ENCODE measurements at places on chromosomes 11 and 22.

DNA sequence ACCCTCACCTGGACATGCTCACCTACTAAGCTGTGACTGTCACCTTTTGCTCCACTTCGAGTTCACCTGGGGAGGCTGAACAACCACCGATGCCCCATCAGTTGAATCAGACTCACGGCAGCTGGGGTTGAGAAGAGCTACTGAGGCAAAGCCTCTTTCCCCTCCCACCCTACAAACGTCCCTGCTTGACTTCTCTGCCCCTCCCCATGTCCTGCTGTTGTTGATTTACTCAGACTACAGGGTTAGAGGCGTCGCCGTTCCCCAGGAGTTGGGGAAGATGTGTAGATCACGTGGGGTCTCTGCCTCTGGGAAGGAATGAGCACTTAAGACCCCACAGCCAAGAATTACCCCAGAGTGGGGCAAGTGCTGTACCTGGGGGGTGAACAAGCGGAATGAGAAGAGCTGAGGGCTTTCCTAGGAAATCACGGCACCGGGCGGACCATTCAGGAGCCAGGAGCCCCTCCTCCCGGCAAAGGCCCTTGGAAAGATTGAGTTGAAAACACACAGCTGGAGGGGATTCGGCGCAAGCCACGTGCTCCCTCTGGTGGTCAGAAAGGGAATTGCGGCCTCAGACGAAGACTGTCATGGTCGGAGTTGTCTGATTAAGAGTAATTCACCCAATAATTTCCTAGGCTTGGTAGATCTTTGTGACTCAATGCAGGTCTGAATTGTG, 7.0 kb downstream of the FXYD2 start:
- peak; percentile 74 for DNase-seq

DNA sequence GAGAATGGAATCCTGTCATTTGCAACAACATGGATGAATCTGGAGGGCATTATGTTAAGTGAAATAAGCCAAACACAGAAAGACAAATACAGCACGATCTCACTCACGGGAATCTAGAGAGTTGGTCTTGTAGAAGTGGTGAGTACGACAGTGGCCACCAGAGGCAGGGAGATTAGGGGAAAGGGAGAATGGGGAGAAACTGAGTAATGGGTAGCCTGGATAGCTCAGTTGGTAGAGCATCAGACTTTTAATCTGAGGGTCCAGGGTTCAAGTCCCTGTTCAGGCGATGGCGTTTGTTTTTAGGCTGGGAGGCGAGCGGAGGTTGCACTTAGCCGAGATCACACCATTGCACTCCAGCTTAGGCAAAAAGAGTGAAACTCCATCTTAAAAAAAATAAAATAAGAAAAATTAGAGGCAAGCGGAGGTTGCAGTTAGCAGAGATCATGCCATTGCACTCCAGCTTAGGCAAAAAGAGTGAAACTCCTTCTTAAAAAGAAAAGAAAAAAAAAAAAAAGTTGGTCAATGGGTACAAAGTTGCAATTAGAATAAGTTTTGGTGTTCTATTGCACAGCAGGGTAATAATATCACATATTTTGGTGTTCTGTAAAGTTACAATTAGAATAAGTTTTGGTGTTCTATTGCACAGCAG, 95.7 kb upstream of the UBASH3B start:
- DNase-seq: no peak

- no peak for DNase-seq
Measured at GRCh38 chr11:122344215-122344614, 228.2 kb upstream of the BLID start.

- DNase-seq: no peak
Measured at GRCh38 chr22:18022876-18023275, 1.5 kb downstream of the MICAL3 start.

- DNase-seq: no peak
Measured at GRCh38 chr22:38455530-38456271, 702 bp upstream of the KCNJ4 start.

- DNase-seq: no peak
Measured at GRCh38 chr22:29811377-29811776, 26.7 kb downstream of the ASCC2 start.

DNA sequence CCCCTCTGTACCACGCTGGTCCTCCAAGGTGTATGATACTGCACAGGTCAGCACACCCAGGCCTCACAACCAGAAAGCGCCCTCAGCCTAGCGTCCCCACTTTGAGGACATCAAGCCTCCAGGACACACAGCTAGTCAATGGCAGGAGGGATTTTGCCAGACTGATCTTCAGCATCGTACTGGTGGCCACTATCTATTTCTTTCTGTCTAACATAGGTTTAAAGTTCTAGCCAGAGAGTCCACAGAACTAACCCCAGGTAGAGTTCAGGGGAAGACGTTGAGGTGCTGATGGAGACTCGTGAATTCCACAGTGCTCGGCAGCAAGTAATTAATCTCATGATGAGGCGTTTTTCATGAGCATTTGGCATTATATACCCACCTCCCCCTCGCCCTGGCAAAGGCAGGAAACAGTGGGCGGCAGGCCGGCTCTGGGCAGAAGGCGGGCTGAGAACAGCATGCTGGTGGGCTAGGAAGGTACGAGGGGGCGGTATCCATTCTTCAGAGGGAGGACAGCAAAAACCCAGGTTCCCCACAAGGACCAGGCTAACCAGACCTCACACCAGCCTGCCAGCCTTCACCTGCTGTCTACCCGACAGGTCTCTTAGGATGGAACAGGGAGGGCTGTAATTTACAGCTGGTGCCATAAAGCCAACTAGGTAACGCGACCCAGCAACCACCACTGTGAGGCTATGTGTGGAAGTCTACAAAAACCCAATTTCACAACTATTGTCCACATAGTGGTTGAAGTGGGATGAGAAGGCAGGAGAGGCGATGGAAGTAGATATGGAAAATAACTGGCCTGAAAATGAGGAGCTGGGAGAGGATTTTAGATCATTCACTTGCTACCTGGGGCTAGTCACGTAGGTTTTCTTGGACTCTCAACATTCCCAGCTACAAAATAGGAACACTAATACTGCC, 18.5 kb downstream of the MYH9 start:
- no peak for DNase-seq

GRCh38 chr11:36308577-36308976, 12.5 kb downstream of the PRR5L start:
- no peak for DNase-seq

DNA sequence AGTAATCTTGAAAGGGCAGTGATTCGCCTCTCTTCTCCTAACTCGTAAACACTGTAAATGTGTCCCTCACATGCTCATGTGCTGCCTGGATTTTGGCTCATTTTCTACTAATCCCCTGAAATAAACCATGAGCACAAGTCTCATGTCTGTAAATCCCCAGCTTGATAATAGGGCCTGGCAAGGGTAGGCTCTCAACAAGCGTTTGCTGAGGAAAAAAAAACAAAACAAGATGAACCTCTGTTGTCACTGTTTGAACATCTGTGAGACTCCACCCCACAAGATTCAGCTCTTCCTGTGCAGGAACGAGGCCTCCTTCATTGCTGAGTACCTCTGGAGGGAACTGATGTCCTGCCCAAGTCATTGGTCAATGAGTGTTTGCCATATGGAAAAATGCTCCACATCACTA, 4.5 kb upstream of the CYB5R2 start:
- DNase-seq: no peak

- no peak for DNase-seq
Measured at GRCh38 chr22:48594757-48595510, 1232.7 kb downstream of the BRD1 start.

DNA sequence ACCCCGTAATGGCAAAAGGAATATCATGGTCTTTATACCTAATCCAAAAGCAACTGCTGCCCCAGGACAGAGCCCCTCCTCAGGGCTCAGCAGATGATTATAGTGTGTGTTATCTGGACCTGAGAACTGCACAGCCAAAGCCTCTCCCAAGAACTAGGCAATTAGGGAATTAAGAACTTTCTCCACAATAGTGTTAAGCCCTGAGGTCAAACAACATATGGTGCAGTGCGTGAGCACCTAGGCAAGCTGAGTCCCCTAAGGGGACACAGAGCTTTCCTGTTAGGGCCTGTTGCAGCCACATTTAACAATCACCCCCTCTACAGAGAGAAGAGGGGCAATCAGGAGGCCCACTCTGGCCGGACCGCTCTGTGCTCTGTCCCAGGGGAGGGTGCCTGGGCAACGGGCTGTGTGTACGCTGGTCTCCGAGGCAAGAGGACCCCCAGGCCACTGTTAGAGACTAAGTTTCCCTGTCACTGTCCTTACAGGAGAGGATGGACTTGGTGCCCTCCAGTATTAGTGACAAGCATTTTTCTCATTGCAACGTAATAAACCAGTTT, 1.4 kb upstream of the KCNJ5 start:
- no peak for DNase-seq

GRCh38 chr11:124582565-124582964, 12.8 kb downstream of the OR8A1 start:
- no peak for DNase-seq

- DNase-seq: no peak
Measured at GRCh38 chr22:30004101-30004500, 76.2 kb upstream of the HORMAD2 start.

- no peak for DNase-seq
Measured at GRCh38 chr11:43124272-43124935, 187.4 kb upstream of the API5 start.

DNA sequence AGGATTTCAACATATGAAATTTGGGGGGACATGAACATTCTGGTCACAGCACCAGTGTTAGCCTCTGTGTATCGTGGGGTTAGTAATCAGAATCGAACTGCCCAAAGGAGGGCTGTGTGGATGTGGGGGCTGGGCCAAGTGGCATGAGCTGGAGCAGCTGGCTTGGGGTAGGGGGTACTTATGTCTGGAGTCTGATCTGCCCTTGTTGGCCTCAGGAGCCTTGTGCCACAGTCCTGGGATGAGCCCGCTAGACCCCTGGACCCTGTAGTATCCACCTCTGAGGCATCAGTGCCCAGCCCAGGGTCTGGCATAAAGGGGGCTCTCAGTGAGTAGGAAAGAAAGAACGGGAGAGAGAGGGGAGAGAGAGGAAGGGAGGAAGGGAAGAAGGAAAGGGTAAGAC, 67.3 kb downstream of the LRRC32 start:
- no peak for DNase-seq

GRCh38 chr11:11588891-11589290, 32.9 kb downstream of the GALNT18 start:
- no peak for DNase-seq

GRCh38 chr11:35543481-35543880, 18.1 kb upstream of the PAMR1 start:
- no peak for DNase-seq

- DNase-seq: no peak
Measured at GRCh38 chr22:24398409-24398808, 29.0 kb upstream of the ADORA2A start.

- DNase-seq: no peak
Measured at GRCh38 chr11:78351979-78352841, 65.4 kb downstream of the GAB2 start.

GRCh38 chr11:119490253-119491006, 67.5 kb upstream of the THY1 start:
- no peak for DNase-seq

GRCh38 chr11:40314327-40314726, 1145.1 kb downstream of the LRRC4C start:
- DNase-seq: no peak

GRCh38 chr22:36104988-36105387, 55.6 kb downstream of the APOL3 start:
- no peak for DNase-seq

- no peak for DNase-seq
Measured at GRCh38 chr11:40125054-40125453, 1334.4 kb downstream of the LRRC4C start.

- no peak for DNase-seq
Measured at GRCh38 chr22:43892183-43892894, 526 bp upstream of the PNPLA5 start.

DNA sequence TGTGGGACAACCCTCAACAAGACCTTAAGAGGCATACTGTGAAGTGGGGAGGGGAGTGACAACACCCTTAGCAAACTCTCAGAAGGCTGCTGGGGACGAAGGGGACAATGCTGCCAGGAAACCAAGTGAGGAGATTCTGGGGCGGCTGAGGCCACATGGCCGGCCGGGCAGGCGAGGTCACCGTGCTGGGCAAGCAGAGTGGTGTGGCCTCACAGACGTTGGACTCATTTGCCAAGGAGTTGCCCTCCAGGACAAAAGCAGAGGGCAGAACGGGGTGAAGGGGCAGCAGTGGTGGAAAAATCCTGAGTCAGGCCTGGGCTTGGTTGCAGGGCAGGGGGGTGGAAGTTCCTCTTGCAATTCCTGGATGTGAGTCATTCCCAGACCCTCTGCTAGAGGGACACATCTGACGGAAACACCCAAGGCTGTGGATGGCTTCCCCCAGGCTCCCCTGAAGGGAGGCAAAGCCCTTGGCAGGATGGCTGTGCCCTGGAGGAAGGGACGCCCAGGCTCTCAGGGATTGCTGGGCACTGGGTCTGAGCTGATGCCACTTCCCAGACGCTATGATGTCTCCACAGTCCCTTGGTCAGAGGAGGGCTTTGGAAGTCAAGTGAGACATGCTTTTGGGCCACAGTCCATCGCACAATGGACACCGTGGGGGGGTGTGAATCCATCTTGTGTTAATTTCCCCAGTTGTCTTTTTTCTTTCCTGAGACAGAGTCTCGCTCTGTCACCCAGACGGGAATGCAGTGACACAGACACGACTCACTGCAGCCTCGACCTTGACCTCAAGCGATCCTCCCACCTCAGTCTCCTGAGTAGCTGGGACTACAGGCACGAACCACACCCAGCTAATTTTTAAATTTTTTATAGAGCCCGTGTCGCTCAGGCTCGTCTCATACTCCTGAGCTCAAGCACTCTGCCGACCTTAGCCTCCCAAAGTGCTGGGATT, 16.2 kb upstream of the SHANK3 start:
- no peak for DNase-seq

DNA sequence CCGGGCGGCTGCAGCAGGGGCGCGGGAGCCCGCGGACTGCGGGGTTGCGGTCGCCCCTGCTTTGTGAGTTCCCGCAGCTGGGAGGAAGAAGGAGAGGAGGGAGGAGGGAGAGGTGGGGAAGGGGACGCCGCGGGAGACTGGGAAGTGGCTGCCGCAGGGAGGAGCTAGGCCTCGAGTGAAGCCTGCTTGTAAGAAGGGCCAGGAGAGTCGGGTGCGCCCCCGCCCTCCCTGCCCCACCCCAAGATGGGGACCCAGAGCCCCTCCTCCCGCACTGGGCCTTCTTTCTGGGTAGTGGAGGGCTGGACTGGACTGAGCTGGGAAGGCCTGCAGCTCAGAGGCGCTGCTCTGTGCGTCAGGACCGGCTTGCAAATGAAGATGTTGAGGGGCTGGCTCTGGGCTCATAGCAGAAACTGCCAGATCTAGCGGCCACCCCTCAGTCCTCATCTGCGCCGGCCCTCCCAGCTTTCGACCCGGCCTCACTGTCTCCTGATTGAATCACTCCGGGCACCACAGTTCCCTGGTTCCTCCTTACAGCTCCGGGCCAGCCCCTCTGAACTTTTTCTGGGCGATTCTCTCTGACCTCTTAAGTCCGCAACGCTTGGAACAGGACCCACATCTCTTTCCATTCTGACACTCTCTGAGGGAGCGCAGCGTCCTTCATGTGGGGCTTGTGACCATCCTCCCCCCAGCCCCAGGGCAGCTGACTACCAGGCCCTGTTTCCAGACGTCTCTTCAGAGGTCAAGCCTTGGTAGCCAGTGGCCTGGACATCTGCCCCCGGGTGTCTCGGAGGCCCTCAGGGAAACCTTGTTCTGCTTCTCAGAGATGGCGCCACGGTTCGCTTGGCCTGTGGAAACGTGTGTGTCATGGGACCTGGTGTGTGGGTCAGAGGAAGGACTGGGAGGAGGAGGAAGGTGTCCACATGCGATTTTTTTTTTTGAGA, 21.9 kb downstream of the SERPINH1 start:
- DNase-seq: no peak

GRCh38 chr11:20668131-20668809, 1.1 kb upstream of the NELL1 start:
- DNase-seq: no peak

GRCh38 chr11:31806928-31807798, 4.0 kb downstream of the PAX6 start:
- no peak for DNase-seq
